ENCODE measurements at places on chromosomes 6 and 20.

DNA sequence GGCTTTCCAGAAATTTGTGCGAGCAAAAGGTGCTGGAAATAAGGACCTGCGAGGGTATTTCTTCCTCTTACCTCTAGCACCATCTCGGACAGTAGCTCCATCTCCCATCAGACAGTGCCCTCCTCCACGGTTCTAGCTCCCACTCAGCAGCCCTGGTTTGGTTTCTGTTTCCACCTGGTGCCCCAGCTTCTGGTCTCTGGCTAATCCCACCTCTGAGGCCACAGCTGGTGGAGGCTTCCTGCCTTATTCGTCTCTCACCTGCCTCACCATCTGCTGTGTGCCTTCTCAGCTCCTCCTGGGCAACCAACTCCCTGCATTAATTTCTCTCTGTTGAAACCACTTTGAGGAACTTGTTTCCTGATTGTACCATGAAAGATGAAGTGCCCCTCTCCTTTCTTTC is 162.4 kb upstream of the CDYL start:
- DNase-seq = no peak

DNA sequence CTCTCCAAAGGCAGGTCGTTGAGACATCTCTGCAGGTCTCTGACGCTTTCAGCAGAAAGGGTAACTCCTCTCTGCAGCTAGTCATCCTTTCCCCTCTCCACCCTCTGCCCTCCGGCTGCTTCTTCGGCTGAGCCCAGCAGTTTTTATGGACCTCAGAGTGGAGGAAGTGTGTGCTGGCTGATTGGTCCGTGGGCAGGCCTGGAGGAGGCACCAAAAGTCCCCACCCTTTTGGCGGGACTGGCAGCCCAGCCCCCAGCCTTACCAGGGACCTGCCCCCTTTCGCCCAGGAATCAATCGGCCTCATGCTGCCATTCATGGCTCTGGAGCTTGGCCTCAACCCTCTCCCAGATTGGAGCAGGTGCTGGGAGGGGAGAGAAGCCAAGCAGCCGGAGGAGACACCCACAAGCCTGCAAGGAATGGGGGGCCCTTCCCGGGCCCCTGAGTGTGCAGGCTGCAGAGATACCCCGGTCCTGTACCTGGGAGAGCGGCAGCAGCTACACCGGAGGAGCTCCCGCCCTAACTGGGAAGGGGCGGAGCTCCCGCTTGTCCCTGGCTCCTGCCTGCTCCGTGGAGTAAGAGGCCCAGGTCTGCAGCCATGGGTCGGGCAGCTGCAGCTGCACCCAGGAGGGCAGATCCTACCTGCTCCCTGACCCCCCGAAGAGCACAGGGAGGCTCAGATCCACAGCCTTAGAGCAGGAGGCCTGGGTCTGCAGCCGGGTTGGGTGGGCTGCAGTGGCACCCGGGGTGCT is 170.3 kb upstream of the SOX4 start:
- no peak for DNase-seq

DNA sequence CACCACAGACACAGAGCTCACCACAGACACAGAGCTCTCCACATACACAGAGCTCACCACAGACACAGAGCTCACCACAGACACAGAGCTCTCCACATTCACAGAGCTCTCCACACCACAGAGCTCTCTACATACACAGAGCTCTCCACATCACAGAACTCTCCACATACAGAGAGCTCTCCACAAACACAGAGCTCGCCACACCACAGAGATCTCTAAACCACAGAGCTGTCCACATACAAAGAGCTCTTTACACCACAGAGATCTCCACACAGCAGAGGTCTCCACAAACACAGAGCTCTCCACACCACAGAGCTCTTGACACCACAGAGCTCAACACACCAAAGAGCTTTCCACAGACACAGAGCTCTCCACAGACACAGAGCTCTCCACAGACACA is 55.8 kb downstream of the ERMARD start:
- DNase-seq = no peak

- no peak for DNase-seq
Observed at GRCh38 chr6:109445382-109445781, 4.9 kb downstream of the SMPD2 start.

DNA sequence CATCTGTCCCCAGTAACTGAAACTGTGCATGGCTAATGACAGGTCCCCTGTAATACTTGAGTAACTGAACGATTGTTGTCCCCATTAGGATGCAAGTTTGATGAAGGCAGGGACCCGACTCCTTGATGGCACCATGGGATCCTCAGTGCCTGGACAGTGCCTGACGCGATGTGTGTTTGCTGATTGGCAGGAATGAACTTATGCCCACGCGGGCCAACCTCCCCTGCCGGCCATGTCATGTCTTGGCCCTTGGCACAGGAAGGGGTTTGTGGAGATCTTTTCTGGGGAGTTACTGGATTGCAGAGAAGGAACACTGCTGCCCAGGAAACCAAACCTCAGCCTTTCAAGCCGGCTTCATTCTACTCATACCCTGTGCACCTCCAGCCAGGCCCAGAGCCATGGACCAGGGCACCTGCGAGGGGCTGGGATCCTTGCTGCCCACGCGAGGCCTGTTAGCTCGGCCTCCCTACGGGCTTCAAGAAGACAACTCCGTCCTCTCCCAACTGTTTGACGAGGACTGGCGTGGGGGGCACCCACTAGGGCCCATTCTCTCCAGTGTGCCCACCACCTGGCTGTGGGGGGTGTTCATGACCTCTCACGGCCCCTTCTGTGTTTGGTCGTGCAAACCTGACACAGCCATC is 147.8 kb downstream of the ZMYND8 start:
- DNase-seq = no peak

GRCh38 chr6:137111296-137112066 is 62.0 kb downstream of the IL22RA2 start:
- peak; percentile 78 for DNase-seq

DNA sequence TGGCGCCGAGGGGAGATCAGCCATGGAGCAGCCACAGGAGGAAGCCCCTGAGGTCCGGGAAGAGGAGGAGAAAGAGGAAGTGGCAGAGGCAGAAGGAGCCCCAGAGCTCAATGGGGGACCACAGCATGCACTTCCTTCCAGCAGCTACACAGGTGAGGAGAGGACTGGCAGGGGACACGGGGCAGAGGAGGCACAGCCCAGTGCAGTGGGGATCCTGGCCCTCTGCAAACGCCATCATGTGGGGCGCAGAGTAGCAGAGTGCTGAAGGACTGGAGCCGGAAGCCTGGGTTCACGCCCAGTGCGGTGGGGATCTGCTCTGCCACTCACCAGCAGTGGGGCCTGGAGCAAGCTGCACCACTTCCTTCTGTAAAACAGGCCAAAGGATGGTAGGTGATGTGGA is 41.1 kb upstream of the FANCE start:
- no peak for DNase-seq

GRCh38 chr20:43770342-43770741 is 43.5 kb upstream of the GTSF1L start:
- no peak for DNase-seq

GRCh38 chr6:157988700-157989063 is 7.0 kb downstream of the SYNJ2 start:
- DNase-seq = no peak

DNA sequence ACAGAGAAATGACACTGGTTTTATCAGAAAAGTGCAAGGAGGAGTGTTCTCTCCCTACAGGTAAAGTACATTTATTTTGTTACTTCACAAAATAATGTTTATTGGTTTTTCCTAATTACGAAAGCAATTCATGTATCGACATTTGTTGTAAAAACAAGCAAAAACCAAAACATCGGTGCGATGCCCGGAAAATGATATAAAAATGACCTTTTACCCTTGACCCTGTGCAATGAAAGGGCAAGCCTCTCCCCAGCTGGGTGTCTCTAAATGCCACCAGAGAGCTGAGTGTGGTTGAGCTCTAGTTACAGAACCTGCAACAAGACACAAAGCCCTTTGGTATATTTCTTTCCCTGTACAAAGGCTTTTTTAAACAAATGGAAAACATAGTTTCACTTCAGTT is 65.4 kb downstream of the CD164 start:
- no peak for DNase-seq

DNA sequence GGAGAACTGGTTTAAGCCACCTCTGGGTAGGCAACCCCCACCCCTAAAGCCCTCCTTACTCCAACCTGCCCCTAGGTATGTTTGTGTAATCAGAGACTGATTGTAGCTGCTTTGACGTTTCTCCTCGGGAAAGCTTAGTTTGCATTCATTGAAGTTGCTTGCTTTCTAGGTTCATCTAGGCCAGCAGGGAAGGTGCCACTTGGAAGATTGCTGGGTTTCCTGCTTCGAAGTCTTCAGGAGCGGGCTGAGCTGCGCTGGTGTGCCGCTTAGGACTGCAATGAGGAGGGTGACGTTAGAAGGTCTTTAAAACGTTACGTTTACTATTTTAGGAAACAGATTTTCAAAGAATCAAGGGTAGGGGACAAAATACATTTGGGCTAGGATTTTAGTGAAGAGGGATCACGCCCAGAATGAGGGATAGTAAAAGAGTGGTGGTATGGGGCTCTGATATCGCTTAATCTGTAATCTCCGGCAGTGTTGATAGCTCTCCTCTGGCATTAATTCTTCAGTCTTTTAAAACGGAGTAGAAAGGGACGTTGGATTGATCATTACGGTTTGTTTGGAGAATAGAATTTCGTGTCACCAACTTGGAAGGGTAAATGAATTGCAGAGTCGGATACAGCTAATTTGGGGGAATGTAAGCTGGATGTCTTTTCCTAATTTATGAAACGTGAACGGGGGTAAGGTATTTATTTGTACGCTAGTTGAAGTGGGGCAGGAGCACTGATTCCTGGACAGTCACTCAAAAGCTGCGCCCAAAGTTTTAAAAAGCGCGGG is 92.6 kb upstream of the PRDM1 start:
- no peak for DNase-seq

DNA sequence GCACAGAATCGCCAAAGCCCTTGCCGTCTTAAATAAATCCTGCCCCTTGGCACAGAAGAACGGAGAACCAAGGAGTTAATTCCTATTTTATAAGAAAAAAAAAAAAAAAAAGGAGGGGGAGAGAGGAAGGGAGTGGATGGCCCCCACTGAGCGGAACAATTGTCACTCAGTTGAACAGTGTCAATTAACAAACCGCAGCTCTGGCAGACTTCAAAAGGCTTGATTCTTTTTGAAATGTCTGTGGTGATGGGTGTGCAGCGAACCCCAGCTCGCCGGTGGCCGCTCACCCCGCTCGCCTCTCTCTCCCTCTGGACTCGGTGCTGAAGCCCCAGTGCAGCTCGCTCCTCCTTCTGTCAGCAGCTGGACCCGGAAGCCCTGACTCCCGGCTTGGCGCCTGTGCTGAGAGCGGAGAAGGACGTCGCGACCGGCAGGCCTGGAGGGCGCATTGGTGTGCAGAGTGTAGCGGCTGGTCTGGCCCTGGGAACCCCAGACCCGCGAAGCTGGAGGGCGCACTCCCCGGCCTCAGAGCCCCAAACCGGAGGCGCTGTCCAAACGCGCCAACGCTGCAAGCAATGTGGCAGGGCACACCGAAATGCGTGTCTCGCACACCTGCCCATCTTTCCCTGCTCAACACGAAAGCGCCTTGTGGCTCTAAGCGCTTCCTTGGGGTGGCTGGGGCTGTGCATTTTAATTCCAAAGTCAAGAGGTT is 3.4 kb downstream of the LINC00237 start:
- DNase-seq = no peak

- no peak for DNase-seq
Observed at GRCh38 chr20:50550531-50550930, 40.3 kb downstream of the PTPN1 start.

GRCh38 chr20:33940666-33941065 is 53.0 kb upstream of the RALY start:
- no peak for DNase-seq

- no peak for DNase-seq
Observed at GRCh38 chr6:154623391-154623790, 109.8 kb upstream of the SCAF8 start.

- DNase-seq = no peak
Observed at GRCh38 chr6:12012038-12012557, at the start of gene HIVEP1. TSS of gene HIVEP1 (plus strand) at chr6:12012312. CDS start at chr6:12015629, 3,317 bp downstream.

GRCh38 chr20:6008254-6008653 is 45.6 kb downstream of the LRRN4 start:
- peak; percentile 43 for DNase-seq

Data from HS-27A (cell line).